T-helper 1 cell (primary cell): ENCODE measurements at places on chromosomes 3 and 15.

GRCh38 chr3:140391061-140391460, 286.8 kb upstream of the TRIM42 start:
- DNase-seq, result no peak

- DNase-seq, result no peak
Measured at GRCh38 chr3:114902691-114903101, 244.4 kb downstream of the ZBTB20 start.

DNA sequence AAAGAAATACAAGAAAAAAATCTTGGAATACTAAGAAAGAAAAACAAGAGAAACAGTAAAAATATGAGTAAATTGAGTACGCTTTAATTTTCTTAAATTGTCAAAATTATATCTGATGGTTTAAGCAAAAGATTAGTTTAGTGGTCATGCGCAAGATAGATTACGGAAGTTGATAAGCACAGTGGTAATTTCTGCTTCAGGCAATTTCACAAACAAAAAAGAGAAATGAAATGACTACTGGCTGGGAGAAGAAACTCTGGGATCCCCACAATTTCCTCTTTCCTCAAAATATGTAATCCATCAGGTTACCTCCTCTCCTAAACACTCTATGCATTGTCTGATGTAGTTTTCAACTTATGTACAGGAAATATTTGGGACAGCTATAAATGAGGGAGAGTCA, 9.0 kb downstream of the MYD88 start:
- DNase-seq, result no peak

DNA sequence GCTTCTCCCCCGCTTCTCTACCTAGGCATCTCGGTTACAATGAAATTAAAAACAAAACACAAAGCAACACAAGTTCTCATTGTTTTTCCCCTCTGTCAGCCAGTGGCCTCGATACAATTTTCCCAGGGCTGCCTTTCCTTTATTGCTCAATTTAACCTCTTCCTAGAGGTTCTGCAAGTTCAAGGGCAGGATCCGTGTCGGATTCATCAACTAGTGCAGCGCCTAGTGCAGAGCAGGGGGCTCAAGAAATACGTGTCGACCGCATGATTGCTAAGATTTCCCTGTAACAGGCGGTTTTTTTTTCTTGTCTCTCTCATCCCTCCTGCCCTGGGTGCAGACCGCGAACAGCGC, 1.4 kb upstream of the BHLHE40 start:
- no peak for DNase-seq

DNA sequence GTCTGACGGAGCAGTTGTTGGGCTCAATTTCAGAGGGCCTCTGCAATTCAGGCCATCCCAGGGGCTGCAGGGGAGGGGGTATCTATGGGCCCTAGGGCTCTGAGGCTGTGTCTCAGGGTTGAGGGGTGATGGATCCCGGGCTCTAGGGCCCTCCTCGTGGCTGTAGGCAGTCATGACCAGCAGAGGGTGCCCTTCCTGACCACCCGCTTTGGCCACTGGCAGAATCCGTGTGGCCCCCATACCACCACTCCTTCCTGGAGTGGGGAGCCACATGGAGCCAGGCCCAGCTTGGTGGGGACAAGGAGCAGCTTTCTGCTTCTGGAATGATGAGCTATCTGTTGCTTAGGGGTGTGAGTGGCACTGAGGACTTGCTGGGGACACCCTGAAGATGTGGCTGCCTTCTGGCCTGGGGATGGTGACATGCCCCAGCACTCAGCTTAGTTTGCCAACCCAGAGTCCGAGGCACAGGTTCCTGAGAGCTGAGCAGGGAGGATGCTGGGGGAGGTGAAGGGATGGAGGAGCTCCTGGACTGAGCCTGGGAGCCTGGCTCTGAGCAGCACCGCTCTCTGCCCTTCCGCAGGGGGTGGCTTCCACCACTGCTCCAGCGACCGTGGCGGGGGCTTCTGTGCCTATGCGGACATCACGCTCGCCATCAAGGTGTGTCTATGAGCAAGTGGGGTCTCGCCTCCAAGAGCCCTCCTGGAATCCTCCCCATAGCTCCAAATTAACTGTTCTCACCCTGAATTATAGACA, 20.2 kb downstream of the HDAC11 start:
- DNase-seq, result no peak

DNA sequence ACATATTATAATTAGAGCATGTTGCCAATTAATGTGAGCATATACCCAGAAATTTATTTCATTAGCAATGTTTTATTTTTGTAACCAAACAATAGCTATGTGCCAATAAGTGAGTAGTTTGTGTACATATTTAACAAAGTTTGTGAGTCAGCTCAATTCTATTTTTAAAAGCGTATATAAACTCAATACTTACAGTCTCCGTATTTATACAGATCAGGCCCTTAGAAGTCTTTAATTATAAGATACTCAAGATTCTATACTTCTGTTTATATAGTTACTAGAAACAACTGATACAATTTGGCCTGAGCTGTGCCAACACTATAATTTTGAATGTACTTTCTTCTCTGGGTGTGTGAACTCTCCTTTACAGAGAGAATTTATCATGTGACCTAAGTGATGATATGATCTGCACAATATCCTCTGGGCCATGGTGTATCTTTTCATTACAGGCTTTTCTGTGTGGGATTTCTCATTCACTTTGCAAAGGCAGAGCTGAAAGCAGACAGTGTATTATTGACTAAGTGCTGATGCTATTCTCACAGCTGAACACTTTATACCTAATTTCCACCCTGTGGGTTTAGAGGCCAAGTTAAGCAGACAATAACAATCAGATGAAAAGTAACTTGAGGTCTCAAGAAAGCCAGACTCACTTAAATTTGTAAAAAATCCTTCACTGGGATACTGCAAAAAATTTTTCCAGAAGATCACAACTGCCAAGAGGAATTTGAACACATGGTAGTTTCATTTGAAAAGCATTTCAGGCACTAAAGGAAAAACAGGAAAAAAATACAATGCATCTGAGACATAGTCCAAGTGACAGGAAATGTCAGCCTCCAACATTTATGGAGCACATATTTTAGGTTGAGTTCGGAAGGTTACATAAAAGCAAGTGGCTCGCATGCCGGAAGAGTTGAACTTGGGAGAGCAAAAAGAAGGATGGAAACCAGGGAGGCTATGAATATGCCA, 277.9 kb upstream of the SEMA6D start:
- no peak for DNase-seq

GRCh38 chr15:100759698-100760356, 119.8 kb upstream of the ALDH1A3 start:
- no peak for DNase-seq

- DNase-seq, result no peak
Measured at GRCh38 chr15:41031232-41032078, 78.2 kb downstream of the CHAC1 start.

- DNase-seq, result no peak
Measured at GRCh38 chr3:149366031-149366430, 11.4 kb downstream of the TM4SF1 start.

- no peak for DNase-seq
Measured at GRCh38 chr3:88003115-88003755, 55.6 kb downstream of the CGGBP1 start.

DNA sequence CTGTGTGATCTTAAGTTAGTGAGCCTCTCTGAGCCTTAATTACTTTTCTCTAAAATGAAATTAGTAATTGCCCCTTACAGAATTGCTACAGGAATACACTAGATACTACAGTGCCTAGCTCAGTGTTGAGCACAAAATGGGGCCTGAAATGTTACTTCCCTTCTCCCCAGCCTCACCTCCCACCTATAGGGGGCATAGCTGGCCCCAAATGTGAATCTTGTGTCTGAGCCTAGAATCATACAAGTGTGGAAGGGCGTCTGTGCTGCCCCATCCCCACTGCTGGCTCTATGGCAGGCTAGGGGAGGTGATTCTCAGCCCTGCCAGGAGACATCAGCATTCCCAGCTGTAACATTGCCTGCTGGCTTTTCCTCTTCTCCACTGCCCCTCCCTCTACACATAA, 42.7 kb downstream of the IFT122 start:
- DNase-seq, result no peak

- DNase-seq, result no peak
Measured at GRCh38 chr3:117669774-117670173, 960.2 kb downstream of the TUSC7 start.

DNA sequence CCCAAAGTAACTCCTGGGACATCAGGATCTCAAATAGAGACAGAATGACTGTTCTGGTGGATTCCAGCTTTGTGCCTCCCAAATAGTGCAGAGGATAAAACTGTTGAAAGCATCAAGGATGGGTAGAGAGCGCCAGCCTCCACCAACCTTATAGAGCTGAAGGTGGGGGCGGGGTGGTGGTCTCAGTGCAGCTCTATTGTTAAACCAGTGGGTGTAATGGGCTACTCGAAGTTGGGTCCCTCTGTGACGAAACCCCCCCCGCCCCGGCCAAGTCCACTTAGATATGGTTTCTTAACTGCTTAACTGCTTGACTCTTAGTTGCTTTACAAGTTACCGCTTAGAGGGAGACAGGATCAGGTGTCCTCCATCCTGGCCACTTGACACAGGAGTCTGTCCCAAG, 22.7 kb downstream of the DHX30 start:
- DNase-seq, result no peak

GRCh38 chr3:152839511-152839910, 4.6 kb downstream of the P2RY1 start:
- no peak for DNase-seq

DNA sequence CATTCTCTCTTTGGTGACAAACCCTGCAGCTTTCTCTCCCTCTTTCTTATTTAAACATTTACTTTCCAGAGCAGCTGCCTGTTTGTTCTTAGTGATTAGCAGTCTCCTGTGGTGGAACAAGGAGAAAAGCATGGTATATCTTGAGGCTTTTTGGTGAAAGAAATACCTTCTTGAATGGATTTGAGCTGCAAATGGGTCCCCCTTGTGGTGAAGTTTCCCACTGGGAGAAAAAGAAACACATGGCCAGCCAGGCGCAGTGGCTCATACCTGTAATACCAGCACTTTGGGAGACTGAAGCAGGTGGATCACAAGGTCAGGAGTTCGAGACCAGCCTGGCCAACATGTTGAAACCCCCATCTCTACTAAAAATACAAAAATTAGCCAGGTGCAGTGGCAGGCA, 48.3 kb upstream of the ACP3 start:
- DNase-seq, result no peak

GRCh38 chr3:100081986-100082692, 32.2 kb downstream of the FILIP1L start:
- no peak for DNase-seq

DNA sequence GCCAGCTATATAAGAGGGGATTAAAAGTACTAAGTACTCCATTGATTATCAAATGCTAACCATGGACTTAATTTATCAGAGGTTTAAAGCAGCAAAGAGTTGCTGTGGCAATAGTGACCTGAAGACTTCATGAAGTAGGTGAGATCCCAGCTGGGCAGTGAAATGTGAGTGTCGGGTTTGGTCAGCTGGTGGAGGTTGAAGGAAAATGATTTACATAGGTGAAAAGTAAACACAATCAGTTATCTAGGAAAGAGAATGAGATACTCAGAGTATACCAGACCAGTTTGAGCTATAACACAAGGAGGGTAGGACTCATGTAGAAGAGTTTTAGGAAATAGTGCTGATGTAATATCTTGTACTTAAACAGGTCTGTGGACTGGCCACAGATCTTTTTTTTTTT, 16.5 kb upstream of the FBXO22 start:
- DNase-seq, result no peak

GRCh38 chr3:188947401-188948280, 224.1 kb upstream of the TPRG1 start:
- no peak for DNase-seq

- no peak for DNase-seq
Measured at GRCh38 chr15:52527911-52528563, 643 bp downstream of the MYO5A start.

GRCh38 chr15:91049378-91050127, 27.2 kb upstream of the VPS33B start:
- peak; percentile 63 for DNase-seq
